ENCODE measurements at places on chromosomes 12 and 14. TPM values are rescaled to one million over a fixed set of nuclear protein-coding genes. Genes with fewer than 3 reads are reported as not detected.

PGAM5 gene
- total RNA-seq = 20.3 TPM

PRKD1 gene
- 9.1 TPM for total RNA-seq

DCAF5 gene
- 39.9 TPM for total RNA-seq

GALNT16 gene
- 6.5 TPM for total RNA-seq

GPR65 gene
- 1.4 TPM for total RNA-seq

TEX22 gene
- total RNA-seq = 0.24 TPM

FOXN4 gene
- not detected for total RNA-seq

SDR39U1 gene
- total RNA-seq = 28.8 TPM

OR4M1 gene
- total RNA-seq = not detected

ZDHHC22 gene
- not detected for total RNA-seq

RNASE7 gene
- total RNA-seq = not detected

MORN3 gene
- 0.19 TPM for total RNA-seq

MUCL1 gene
- not detected for total RNA-seq

SERPINA10 gene
- total RNA-seq = not detected

APOF gene
- not detected for total RNA-seq

AMN gene
- total RNA-seq = 0.95 TPM

LRRIQ1 gene
- total RNA-seq = 0.13 TPM

CLEC9A gene
- total RNA-seq = not detected

IFI27L2 gene
- 49.5 TPM for total RNA-seq

CPNE6 gene
- not detected for total RNA-seq

KLRF1 gene
- total RNA-seq = not detected

FAM181A gene
- total RNA-seq = not detected

TMEM119 gene
- 10.4 TPM for total RNA-seq

DBX2 gene
- 0.74 TPM for total RNA-seq

GZMH gene
- total RNA-seq = 2.0 TPM

Measured in omental fat pad (tissue), 4 donors.